ENCODE measurements at places on chromosomes 4 and X.

GRCh38 chr4:107600436-107600835 lies 119.6 kb downstream of the PAPSS1 start:
- no peak for DNase-seq

- no peak for DNase-seq
These were observed 15.5 kb downstream of the SPRY1 start for GRCh38 chr4:123412091-123412505.

DNA sequence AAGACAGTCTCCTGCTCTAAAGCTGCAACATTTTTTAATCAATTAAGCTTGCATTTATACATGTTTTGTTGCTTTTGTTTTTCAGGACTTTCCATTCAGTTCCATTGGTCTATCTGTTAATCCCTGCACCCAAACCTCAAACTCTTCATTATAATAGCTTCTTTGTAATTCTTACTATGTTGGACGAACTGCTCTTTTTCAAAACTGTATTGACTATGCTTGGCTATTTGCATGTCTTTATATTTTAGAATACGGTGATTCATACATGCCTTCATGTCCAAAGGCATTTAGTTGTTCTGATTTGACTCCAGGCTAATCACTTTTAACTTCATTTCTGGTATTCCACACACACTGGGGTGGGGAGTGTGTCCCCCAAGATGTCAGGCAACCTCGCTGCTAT lies 14.1 kb downstream of the MAGEC1 start:
- DNase-seq, result no peak

GRCh38 chr4:184439386-184439785 lies 35.0 kb downstream of the IRF2 start:
- DNase-seq, result no peak

GRCh38 chr4:95204873-95205272 lies 343.9 kb downstream of the UNC5C start:
- no peak for DNase-seq

GRCh38 chr4:41290479-41290878 lies 33.8 kb downstream of the UCHL1 start:
- no peak for DNase-seq

DNA sequence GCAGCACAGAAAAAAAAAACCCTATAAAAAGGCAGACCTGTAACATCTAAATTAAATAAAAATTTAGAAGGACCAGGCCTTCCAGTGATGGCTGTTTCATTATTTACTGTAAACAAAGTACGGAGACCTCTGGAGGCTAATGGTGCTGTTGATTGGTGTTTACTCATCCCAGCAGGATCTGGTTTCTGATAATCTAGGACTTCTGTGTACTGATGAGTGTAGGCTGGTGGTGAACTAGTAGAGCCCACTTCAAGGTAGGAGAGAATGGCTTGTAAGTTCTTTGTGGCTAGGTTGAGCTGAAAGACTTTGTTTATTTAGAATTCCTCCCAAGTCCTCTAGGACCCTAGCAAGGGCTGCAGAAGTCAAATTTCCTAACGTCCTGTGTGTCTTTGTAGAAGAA lies 398.1 kb upstream of the PITX2 start:
- no peak for DNase-seq

GRCh38 chr4:54930226-54930625 lies 195.2 kb downstream of the KDR start:
- DNase-seq, result no peak

GRCh38 chr4:77893451-77893850 lies 30.8 kb downstream of the MRPL1 start:
- no peak for DNase-seq

DNA sequence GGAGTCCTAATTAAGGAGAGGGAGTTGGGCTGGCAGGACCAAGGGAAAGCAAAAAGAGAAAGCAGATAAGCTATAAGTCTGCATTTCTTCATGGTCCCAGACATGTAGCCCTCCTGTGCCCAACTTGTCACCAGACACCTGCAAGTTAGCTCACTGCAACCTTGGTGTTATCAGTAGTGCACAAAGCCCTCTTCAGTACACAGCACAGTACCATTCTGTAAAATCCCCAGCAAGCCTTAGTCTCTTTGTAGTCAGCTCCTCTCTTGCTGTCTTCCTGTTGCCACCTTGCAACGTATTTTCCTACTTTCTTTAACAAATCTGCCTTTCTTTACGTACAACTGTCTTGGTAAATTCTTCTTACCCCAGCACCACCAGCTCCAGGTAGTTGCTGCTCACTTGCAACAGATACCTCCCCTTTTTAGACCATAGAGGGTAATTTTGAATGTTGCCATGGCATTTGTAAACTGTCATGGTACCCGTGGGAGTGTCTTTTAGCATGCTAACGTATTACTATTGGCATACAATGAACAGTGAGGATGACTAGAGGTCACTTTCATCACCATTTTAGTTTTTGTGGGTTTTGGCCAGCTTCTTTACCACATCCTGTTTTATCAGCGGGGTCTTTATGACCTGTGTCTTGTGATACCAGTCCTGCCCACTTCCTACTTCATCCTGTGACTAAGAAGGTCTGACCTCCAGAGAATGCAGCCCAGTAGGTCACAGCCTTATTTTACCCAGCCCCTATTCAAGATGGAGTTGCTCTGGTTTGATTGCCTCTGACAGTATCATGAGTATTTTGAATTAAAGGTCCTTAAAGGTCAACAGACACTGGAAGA lies 28.3 kb upstream of the AP1S2 start:
- no peak for DNase-seq

GRCh38 chrX:16839219-16839851 lies 30.8 kb downstream of the RBBP7 start:
- DNase-seq, result no peak

DNA sequence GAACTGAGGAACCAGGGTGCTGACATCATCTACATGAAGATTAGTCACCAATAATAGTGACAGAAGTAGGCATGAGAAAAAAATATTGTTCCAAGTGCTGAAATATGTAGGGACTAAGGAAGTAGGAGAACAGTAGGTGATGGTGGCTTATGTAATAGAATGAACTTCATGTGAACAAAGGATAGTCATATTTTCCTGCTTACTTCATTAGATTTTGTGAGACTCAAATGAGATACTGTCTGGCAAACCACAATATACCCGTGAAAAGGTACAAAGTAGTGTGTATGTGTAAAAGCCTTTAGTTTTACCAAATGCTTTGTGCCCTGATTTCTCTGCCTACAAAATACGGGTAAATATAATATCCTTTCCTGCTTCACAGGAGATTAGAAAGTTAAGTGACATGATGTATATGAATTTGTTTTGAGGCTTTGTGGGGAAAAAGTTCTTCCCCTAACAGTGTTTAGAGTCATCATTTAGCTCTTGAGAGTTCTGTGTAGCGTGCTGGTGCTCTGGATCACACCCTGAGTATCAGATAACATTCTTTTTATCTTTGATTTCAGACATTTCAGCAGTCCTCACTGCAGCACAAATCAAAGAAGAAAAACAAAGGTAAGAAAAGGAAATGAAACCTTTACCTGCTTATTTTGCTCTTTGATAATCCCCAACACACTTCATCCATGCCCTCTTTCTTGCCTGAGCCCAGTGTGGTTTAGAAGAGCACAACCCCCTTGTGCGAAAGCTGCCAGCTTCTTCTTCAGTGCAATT lies 67.9 kb downstream of the KLHL34 start:
- no peak for DNase-seq

GRCh38 chr4:47187608-47188007 lies 156.2 kb downstream of the GABRB1 start:
- DNase-seq, result no peak

DNA sequence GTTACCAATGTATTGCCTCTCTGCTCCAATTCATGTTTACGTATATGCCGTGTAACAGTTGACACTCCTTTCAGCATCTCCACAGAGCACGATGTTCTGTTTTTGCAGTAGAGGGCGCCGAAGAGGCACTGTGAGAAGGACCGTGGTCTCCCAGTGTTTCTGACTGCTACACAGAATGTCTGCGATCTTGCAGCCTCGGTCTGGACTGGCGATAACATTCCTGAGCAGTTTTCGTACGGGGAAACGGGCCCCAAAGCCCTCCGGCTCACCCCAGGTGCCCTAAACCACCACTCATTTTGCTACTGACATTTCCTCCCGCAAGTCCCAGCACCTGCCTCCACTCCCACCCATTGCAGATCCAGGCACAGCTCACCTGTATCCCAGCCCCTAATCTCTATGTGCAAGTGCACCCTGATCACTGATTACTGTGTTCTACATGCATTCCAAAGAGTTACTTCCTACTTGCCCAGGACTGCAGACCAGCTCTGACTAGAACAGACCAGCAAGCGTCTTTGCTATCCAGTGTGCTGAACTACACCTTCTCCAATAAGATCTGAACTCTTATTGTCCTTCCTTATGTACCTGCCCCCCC lies 12.4 kb upstream of the NFXL1 start:
- no peak for DNase-seq

GRCh38 chr4:128917781-128918180 lies 108.3 kb downstream of the JADE1 start:
- no peak for DNase-seq

DNA sequence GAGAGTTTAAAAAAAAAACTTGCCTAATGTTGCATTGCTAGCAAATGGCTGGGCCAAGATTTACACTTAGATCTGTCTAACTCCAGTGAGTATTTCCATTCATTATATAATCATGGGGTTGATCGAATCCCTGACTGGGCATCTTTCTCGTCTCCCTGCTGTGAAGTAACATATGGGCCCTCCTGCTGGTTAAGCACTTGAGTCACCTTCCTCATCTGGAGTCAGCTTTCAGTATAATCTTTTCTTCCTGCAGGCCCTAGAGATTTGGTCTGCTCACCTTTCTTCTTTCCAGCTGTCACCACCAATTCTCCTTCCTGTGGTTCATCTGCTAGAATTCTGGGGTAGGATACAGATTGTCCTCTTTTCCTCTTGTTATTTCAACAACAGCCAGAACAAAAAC lies 41.6 kb downstream of the TIGD2 start:
- no peak for DNase-seq

GRCh38 chrX:23784470-23785331 lies 1.7 kb downstream of the SAT1 start:
- DNase-seq, result no peak

DNA sequence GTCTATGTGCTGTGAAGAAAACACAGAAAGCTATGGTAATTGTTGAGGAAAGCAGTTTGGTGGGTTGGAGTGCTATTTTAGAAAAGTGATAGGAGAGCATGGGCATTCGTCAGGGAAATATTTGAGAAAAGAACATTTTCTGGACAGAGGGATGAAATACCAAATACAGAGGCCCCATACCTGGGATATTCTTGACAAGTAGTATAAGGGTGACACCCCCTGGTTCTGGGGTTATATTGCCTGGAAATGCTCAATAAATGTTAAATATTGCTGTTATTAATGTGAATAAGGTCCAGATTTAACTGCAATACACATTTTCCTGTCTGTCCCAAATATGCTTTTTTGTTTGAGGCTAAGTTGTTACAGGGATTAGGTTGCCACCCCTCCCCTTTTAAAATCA lies 42.9 kb downstream of the WWC2 start:
- no peak for DNase-seq

GRCh38 chr4:151266497-151266896 lies 10.5 kb upstream of the PRSS48 start:
- DNase-seq, result no peak

GRCh38 chr4:168882650-168883233 lies 127.3 kb downstream of the CBR4 start:
- DNase-seq, result no peak

GRCh38 chrX:25029288-25029825 lies 13.6 kb upstream of the ARX start:
- no peak for DNase-seq

- DNase-seq, result no peak
These were observed 148.8 kb downstream of the GPC3 start for GRCh38 chrX:133836561-133836960.

- no peak for DNase-seq
These were observed 86.3 kb upstream of the MYOZ2 start for GRCh38 chr4:119049342-119049741.

DNA sequence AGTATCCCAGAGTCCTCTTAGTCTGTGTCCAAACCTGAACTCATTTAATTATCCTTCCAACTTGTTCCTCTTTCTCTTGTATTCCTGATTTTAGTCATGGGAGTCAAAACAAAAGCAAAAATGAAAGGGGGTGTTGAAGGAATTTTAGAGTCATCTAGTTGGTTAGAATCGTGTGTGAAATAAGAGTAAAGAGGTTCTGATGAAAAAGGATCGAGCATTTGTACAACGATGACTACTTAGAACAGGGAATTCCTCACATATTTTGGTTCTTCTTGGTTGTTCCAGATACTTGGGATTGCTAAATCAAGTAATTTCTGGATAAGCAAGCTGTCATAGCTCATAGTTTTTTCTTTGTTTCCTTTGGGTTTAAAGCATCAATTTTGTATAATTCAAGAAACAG lies 194.4 kb downstream of the BCOR start:
- DNase-seq, result no peak

DNA sequence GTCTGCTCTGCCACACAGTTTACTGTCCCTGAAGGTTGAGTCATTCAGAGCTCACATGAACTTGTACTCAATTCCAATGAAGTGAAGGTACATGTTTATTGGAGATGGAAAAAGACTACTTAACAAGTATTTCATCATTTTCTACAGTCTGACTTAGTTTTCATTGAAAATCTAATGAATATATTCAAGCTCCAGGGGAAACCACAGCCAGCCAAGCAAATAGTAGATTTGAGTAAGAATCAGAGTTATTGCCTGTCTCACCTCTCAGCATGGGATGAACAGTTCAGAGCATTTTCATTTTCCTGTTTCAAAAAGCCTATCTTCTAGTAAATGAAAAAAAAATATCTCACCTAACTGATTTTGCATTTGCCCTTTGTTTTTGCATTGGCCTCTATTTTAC lies 1249.4 kb upstream of the DIAPH2 start:
- no peak for DNase-seq

- no peak for DNase-seq
These were observed 218.6 kb downstream of the SPCS3 start for GRCh38 chr4:176538217-176538925.

GRCh38 chr4:108834835-108835384 lies 72.1 kb upstream of the ETNPPL start:
- DNase-seq, result no peak

- no peak for DNase-seq
These were observed 30.1 kb downstream of the RTL5 start for GRCh38 chrX:72101597-72102037.

DNA sequence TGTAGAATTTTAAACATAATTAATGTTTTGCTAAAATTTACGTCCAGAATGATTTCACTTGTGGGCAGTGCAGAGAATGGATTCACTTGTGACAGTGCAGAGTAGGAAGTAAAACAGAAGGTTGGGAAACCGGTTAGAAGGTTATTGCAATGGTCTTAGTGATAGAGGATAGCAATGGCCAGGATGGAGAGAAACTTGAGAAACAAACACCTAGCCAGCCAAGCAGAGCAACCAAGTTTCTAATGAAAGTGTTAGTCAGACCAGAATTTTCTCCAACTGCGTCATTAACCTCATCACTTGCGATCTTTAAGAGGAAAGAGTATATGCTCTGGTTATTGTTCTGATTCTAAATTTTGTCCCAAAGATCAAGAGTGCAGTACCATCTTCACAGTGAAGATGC lies 50.0 kb upstream of the TBC1D9 start:
- DNase-seq, result no peak

- DNase-seq, result no peak
These were observed 196.7 kb downstream of the MID1 start for GRCh38 chrX:10423716-10424115.

- DNase-seq, result no peak
These were observed 70.0 kb upstream of the TSPAN5 start for GRCh38 chr4:98728433-98728832.
